Stomach (tissue), 19 donors: ENCODE measurements at places on chromosomes 2 and 18. TPM values are rescaled to one million over a fixed set of nuclear protein-coding genes. Genes with fewer than 3 reads are reported as not detected.
A peak's percentile ranks its signal among the peaks of the same experiment; 100 is the strongest.

Gene PJVK
- 3.8 TPM for polyA plus RNA-seq

Gene RAB27B
- 4.9 TPM for polyA plus RNA-seq

DNA sequence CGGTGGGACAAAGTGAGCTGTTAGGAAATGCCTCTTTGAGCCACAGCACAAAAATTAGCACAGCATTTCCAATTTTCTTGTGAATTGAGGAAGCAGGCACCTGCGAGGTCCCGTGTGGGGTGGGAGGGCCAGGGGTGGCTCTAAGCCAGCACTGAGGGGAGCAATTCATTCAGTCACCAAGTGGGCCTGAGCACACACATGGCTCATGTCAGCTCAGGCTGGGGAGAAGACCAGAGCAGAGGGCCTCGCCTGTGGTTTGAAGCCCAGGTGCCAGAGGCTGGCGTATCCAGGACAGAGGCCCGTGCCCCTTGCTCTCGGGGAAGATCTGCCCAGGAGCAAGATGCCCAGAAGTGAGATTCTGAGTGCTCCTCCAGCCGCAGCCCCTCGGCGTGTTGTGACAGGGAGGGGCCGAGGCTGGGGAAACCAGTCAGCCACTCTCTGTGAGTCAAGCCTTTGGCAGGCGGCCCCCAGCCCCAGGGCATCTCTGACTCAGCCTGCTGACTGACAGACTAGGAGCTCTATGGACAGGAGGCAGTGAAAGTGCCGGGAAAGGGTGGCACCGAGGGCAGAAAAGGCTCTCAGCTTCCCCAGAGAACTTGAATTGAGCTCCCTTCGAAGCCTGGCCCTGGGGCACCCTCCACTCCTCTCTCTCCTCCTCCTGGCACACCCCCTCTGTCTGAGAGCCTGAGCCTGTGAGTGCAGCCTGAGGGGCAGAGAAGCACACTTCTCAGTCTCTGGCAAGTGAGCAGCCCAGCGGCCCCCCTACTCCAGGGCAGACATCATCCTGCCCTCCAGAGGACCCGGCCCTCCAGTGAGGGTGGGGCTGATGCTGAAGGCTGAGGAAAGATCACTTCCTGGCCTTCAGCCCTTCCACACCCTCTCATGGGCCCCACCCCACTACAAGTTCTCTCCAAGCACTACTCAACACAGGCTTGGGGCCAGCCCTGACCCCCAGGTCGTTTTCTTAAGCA lies 32.3 kb downstream of the CYP26B1 start:
- DNase-seq = peak; percentile 54

- DNase-seq = no peak
Measured at GRCh38 chr2:241035818-241036396, 37.5 kb downstream of the SNED1 start.

GRCh38 chr2:186183406-186183805 lies 302.7 kb upstream of the ZC3H15 start:
- DNase-seq = no peak

DNA sequence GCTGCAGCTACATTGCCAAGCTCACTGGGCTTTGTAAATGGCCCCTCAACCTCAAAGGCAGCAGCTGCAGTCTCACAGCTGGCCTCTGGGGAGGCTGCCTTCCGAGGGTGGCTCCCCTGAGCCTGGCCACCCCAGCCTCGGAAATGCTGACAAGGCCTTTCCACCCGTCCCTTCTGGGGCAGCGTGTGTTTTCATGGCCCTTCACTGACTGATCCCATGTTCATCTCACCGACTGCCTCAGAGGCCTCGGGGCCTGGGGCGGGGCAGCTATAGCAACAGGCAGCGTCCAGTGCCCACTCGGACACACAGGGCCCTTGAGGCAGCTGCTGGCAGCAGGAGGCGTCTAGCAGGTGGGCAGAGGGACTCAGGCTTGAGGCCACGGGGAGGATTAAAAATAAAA lies 149.7 kb downstream of the GLI2 start:
- DNase-seq = no peak

DNA sequence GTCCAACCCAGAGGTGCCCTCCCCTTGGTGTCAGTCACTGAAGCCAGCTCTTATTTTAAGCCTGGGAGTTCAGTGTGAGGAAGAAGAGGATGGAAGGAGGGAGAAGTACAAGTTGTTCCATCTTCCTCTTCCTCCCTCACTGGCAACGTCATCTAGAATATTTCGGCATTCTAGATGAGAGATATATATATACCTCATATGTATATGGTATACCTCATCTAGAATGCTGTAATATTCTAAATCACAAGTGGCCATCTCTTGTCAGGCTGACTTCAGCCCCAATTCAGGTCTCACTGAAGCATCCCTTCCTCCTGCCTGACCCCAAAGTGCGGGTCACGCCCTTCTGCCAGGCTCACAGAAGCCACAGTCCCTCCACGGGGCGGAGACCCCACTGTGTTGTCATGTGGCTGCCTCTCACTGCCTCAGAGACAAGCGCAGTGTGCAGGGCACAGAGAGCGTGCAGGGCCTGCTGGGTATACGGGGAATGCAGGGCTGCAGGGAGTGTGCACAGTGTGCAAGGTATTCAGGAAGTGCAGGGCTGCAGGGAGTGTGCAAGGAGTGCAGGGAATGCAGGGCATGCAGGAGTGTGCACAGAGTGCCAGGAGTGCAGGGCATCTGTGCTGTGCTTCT lies 32.8 kb upstream of the B3GNT7 start:
- no peak for DNase-seq

GRCh38 chr18:44568342-44568741 lies 112.3 kb upstream of the SETBP1 start:
- no peak for DNase-seq

DNA sequence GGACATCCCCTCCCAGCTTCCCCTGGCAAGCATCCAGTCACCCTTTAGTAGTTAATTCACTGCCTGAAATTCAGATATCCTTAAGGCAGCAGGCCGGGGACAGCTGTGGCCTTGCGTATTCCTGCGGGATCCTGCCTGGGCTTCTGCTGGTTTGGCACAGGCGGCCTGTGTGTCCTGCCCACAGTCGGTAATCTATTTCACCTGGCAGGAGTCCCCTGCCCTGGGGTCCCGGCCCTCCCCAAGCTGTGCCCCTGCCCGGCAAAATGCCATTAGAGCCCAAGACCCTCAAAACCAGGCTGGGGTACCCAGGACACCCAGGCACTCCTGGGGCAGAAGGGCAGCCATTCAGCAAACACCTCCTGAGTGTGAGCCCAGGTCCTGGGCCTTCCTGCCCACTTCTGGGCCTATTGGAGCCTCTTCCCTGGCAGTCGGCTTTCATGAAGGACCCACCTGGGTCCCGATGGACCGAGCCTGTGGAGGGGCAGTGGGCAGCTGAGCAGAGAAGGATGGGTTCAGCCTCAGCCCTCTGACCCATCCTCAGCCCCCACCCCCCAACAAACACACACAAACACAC lies 11.6 kb downstream of the CROCC2 start:
- DNase-seq = peak; percentile 13

- DNase-seq = no peak
Measured at GRCh38 chr2:118807668-118808428, 39.6 kb downstream of the EN1 start.
